Gastrocnemius medialis (tissue), 4 donors: ENCODE measurements at places on chromosomes 2 and 18. TPM values are rescaled to one million over a fixed set of nuclear protein-coding genes. Genes with fewer than 3 reads are reported as not detected.
A peak's percentile ranks its signal among the peaks of the same experiment; 100 is the strongest.

Gene CBLN2
- total RNA-seq: not detected

Gene NEUROD1
- total RNA-seq: not detected

Gene GREB1
- 9.3 TPM for total RNA-seq

GRCh38 chr2:212228743-212229171 lies 309.8 kb downstream of the ERBB4 start:
- no peaks in the 10 kb centered on the region for H3K36me3 ChIP-seq
- DNase-seq: no peak
- H3K4me1 ChIP-seq: peaks cover 11% of the 10 kb centered on the region
- H3K27ac ChIP-seq: no peak overlapping the region
- no peak overlapping the region for H3K4me3 ChIP-seq
- no peaks in the 10 kb centered on the region for H3K27me3 ChIP-seq

- no peaks in the 10 kb centered on the region for H3K36me3 ChIP-seq
- H3K27me3 ChIP-seq: no peaks in the 10 kb centered on the region
- no peak overlapping the region for H3K27ac ChIP-seq
- H3K4me3 ChIP-seq: no peak overlapping the region
- peaks cover 69% of the 10 kb centered on the region for H3K4me1 ChIP-seq
These were observed 55.5 kb downstream of the NCK2 start for GRCh38 chr2:105800036-105800713.

- peaks cover 49% of the 10 kb centered on the region for H3K4me1 ChIP-seq
- no peaks in the 10 kb centered on the region for H3K27me3 ChIP-seq
- no peaks in the 10 kb centered on the region for H3K36me3 ChIP-seq
- no peak for DNase-seq
These were observed 24.5 kb downstream of the SLC66A2 start for GRCh38 chr18:79926715-79927606.

GRCh38 chr2:215288112-215288815 lies 23.6 kb upstream of the ATIC start:
- no peaks in the 10 kb centered on the region for H3K27me3 ChIP-seq
- no peak for DNase-seq
- H3K4me1 ChIP-seq: no peaks in the 10 kb centered on the region

DNA sequence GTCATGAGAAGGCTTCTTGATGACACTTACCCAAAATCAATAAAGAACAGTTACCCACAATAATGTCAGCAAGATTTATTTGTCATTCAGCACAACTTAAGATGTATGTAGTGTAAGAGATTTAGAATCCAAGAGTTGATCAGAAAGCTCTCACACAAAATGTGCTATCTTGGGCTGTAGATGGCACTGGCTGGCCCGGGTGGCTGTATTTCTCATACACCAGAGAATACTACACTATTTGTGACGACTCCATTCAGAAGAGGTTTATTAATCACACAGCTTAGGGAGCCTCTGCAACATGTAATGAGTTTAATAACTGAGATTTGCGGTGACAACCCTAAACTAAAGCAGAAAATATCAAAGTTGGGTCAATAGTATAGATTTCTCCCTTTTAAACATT lies 530.4 kb upstream of the KLHL29 start:
- H3K4me3 ChIP-seq: no peak overlapping the region
- no peaks in the 10 kb centered on the region for H3K4me1 ChIP-seq
- no peak for DNase-seq
- no peaks in the 10 kb centered on the region for H3K27me3 ChIP-seq

- no peak overlapping the region for H3K27ac ChIP-seq
- H3K36me3 ChIP-seq: no peaks in the 10 kb centered on the region
- H3K27me3 ChIP-seq: no peaks in the 10 kb centered on the region
- DNase-seq: no peak
- no peak overlapping the region for H3K4me3 ChIP-seq
These were observed 8.6 kb downstream of the RBMS1 start for GRCh38 chr2:160484859-160485520.

DNA sequence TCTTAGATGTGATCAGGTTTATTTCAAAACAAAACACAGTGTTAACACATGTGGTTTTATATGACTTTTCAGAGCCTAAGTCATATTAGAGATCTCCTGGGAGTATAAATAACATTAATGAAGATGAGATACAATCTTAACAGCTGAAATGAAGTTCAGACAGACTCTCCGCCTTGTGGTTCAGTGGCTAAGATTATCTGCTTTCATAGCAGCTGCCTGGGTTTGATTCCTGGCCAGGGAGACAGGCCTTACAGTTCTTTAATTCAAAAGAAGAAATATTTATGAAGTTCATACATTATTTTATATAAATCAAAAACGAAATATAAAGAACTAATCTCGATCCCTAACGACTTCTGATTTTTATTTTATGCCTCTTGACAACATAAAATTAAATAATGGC lies 35.2 kb upstream of the TTC32 start:
- no peak overlapping the region for H3K27ac ChIP-seq
- DNase-seq: no peak
- H3K36me3 ChIP-seq: peaks cover 10% of the 10 kb centered on the region
- H3K4me1 ChIP-seq: no peaks in the 10 kb centered on the region
- H3K27me3 ChIP-seq: no peaks in the 10 kb centered on the region

DNA sequence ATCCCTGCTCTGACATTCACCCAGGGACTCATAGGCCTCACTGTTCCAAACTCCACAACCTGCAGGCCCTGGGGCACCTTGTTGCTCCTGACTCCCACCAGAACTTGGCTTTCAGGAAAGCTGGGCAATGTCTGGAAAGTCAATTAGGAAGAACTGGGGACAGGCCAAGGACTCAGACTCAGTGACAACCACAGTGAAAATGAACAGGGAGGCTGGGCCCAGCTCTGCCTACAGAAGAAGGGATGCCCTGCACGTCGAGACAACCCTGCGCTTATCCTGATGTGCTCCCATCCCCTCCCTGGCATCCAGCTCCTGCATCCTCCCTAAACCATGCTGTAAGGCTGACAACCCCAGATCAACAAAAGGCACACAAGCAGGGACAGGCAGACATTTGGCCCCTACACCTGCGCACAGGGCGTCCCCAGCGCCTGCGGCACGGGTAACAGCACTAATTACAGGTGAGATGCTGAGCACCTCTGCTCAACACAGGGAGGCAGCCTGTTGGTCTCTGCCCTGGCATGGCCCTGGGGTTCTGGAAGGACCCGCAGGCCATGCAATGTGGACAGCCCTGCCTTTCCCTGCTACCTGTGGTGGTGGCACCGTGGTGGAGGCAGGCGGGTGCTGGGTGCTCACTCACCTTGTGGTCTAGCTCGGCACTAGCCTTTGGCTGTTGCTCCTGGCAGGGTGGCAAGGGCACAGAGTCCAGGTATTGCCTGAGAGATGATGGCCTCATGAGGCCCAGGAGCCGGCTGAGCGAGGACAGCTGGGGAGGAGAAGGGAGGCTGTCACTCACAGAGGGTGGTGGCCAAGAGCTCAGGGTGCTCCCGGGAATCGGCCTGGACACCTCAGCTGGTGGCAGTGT lies 23.6 kb upstream of the SEMA4C start:
- H3K4me3 ChIP-seq: no peak overlapping the region
- no peak overlapping the region for H3K27ac ChIP-seq
- H3K27me3 ChIP-seq: no peaks in the 10 kb centered on the region
- H3K4me1 ChIP-seq: peaks cover 55% of the 10 kb centered on the region
- DNase-seq: no peak

- H3K36me3 ChIP-seq: no peaks in the 10 kb centered on the region
- DNase-seq: no peak
- H3K4me1 ChIP-seq: no peaks in the 10 kb centered on the region
- H3K27me3 ChIP-seq: peaks cover 8% of the 10 kb centered on the region
- no peak overlapping the region for H3K27ac ChIP-seq
These were observed 72.0 kb downstream of the KCNF1 start for GRCh38 chr2:10983711-10984110.

- no peak overlapping the region for H3K27ac ChIP-seq
- H3K4me1 ChIP-seq: peaks cover under 1% of the 10 kb centered on the region
- H3K4me3 ChIP-seq: no peak overlapping the region
- no peaks in the 10 kb centered on the region for H3K27me3 ChIP-seq
- H3K36me3 ChIP-seq: no peaks in the 10 kb centered on the region
- no peak for DNase-seq
These were observed 68.8 kb downstream of the HNRNPLL start for GRCh38 chr2:38533757-38534545.

GRCh38 chr2:206565666-206566065 lies 76.6 kb upstream of the FAM237A start:
- DNase-seq: no peak
- no peak overlapping the region for H3K4me3 ChIP-seq
- no peaks in the 10 kb centered on the region for H3K36me3 ChIP-seq
- no peaks in the 10 kb centered on the region for H3K27me3 ChIP-seq

DNA sequence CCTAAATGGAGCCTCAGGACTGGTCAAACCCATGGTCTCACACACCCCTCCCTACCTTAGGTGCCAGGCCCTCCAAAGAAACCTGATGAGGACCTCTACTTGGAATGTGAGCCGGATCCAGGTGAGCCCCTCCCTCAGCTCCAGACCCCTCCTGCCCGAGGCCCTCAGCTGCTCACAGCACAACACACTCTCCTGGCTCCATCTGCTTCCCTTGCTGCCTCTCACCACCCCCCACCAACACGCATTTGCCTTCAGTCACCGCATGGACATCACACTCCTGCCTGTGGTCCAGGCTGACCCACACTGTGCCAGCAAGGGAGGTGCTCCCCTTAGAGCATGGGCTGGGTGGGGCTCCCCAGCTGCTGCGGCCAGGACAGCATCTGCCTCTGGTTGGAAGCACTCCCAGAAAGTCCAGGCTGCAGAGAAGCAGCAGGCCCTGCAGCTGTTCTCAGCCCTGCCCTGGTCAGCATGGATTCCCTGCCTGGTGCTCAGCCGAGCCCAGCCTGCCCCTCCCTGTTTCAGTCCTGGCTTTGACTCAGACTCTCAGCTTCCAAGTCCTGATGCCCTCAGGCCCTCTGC lies 15.1 kb downstream of the SH2D6 start:
- H3K27me3 ChIP-seq: no peaks in the 10 kb centered on the region
- H3K27ac ChIP-seq: peak overlapping the region; percentile 85
- peaks cover 28% of the 10 kb centered on the region for H3K4me1 ChIP-seq
- peak; percentile 96 for DNase-seq
- H3K36me3 ChIP-seq: no peaks in the 10 kb centered on the region
